ENCODE measurements at places on chromosomes 2 and 18.

DNA sequence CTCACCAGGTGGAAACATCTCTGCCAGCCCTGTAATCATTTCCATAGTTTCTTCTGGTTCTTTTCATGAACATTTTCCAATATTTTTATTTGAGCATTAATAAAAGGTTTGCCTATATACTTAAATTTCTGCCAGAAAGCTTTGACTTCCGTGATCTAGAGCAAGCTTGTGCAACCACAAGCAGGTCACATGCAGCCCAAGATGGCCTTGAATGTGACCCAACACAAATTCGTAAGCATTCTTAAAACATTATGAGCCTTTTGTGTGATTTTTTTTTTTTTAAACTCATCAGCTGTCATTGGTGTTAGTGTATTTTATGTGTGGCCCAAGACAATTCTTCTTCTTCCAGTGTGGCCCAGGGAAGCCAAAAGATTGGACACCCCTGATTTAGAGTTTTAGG lies 51.6 kb downstream of the NEDD4L start:
- H3K27ac ChIP-seq, result no peak overlapping the region
- no peak overlapping the region for H3K4me3 ChIP-seq
- peaks cover 35% of the 10 kb centered on the region for H3K4me1 ChIP-seq
- DNase-seq, result no peak
- H3K27me3 ChIP-seq, result no peaks in the 10 kb centered on the region

DNA sequence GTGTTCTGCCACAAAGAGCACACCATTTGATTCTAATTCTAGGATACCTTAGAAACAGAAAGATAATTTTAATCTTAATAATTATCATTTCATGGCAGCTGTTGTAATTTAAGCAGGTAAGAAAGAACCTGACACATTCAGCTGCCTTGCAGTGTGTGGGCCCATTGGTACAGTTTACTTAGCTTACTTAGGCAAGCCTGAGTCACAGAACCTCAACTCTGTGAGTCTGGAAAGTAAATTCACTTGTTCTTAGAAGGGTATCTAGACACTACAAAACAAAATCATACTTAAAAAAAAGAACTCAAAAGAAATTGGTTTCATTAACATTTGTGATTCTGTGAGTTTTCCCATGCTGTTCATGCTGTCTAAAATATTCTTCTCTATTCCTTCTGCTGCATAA lies 956.3 kb upstream of the SLC39A10 start:
- H3K27ac ChIP-seq, result no peak overlapping the region
- H3K27me3 ChIP-seq, result no peaks in the 10 kb centered on the region
- no peak overlapping the region for H3K4me3 ChIP-seq
- no peaks in the 10 kb centered on the region for H3K4me1 ChIP-seq
- DNase-seq, result no peak
- H3K36me3 ChIP-seq, result no peaks in the 10 kb centered on the region

- no peak overlapping the region for H3K27ac ChIP-seq
- no peaks in the 10 kb centered on the region for H3K27me3 ChIP-seq
- DNase-seq, result no peak
- H3K36me3 ChIP-seq, result no peaks in the 10 kb centered on the region
Measured at GRCh38 chr2:206736935-206737334, 18.7 kb upstream of the DYTN start.

DNA sequence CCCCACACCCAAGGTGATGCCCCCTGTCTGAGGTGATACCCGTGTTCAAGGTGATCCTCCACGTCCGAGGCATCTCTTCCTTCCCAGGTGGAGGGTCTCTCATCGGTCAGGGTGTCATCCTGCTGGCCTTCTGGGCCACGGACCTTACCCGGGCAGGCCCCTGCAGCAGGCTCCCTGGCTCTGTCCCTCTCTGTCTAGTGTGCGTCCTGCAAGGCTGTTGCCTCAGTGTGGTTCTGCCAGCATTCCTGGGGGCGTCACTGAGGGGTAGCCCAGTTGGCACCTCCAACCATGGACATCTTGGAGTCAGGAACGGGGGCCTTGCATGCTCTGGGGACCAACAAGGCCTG lies 5.6 kb upstream of the PER2 start:
- H3K4me1 ChIP-seq, result peaks cover 27% of the 10 kb centered on the region
- H3K4me3 ChIP-seq, result no peak overlapping the region
- H3K27ac ChIP-seq, result peak overlapping the region; percentile 49
- H3K36me3 ChIP-seq, result no peaks in the 10 kb centered on the region
- DNase-seq, result no peak

DNA sequence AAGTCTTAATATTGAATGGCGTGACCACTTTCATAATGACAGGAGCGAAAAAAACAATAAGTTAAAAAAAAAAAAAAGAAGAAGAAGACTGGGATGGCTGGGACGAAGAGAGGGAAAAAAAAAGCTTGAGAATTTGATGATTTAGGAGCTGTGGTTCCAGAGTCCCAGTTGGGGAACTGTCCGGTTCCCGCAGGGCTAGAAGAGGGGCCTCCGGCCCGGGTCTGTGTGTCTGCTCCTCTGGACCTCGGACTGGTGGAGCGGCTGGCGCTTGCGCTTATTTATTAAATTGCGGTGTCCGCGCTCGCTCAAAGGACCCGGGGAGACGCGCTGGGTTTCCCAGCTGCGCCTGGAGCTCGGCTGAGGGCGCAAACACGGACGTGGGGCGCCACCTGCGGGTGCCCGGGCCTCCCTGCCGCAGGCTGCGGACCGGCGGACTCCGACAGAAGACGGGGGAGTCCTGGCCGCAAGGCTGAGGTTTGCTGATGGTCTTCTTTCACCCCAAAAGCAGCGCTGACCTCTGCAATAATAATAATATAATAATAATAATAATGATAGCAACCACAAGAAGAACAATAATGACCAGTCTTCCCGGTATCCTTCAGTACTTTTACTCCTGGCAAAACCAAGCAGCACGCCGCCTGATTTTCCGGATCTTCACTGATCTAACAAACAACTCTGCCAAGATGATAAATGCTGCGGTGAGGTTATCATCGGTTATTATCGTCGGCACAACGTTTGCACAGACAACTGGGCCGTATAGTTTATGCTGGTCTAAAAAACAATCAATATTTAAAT lies at the start of gene CBLN2:
Gene CBLN2, minus strand, starts transcription at position 251 of the 795 bp plus-strand sequence. CDS start 2,182 bp downstream, outside the sequence.
- peaks cover 4% of the 10 kb centered on the region for H3K4me1 ChIP-seq
- H3K27ac ChIP-seq, result no peak within 1 kb of the TSS
- peaks cover 48% of the 10 kb centered on the region for H3K27me3 ChIP-seq
- H3K36me3 ChIP-seq, result no peaks in the 10 kb centered on the region

DNA sequence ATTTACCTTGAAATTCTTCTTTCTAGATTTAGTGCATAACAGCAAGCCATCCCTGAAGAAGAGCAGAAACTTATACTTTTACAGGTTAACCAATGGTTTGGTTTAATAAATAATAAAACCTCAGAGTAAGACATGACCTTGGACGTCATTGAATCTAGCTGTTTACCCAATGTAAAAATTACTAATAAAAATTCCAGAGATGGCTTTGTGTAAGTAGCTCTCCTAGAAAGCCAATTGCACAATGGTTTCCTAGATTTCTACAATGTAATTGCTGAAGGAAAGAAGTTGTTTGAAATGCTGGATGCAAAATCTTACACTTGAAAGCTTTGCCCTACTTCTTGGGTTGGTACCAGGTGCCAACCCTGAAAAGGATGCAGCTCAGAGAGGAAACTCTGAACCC lies 1.5 kb downstream of the XDH start:
- H3K4me1 ChIP-seq, result peaks cover 18% of the 10 kb centered on the region
- H3K36me3 ChIP-seq, result no peaks in the 10 kb centered on the region
- no peak overlapping the region for H3K27ac ChIP-seq
- no peak for DNase-seq
- no peaks in the 10 kb centered on the region for H3K27me3 ChIP-seq

DNA sequence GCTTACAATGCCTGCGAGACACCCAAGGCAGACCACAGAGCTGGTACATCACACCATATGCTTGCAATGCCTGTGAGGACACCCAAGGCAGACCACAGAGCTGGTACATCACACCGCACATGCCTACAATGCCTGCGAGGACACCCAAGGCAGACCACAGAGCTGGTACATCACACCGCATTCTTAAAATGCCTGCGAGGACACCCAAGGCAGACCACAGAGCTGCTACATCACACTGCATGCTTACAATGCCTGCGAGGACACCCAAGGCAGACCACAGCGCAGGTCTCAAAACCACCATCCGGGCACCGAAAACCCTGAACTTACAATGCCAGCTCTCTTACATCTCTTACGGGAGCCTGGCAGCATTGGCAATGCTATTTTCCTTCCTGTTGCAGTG lies 799.6 kb downstream of the GALR1 start:
- no peaks in the 10 kb centered on the region for H3K36me3 ChIP-seq
- DNase-seq, result no peak
- no peaks in the 10 kb centered on the region for H3K4me1 ChIP-seq
- H3K27ac ChIP-seq, result no peak overlapping the region

DNA sequence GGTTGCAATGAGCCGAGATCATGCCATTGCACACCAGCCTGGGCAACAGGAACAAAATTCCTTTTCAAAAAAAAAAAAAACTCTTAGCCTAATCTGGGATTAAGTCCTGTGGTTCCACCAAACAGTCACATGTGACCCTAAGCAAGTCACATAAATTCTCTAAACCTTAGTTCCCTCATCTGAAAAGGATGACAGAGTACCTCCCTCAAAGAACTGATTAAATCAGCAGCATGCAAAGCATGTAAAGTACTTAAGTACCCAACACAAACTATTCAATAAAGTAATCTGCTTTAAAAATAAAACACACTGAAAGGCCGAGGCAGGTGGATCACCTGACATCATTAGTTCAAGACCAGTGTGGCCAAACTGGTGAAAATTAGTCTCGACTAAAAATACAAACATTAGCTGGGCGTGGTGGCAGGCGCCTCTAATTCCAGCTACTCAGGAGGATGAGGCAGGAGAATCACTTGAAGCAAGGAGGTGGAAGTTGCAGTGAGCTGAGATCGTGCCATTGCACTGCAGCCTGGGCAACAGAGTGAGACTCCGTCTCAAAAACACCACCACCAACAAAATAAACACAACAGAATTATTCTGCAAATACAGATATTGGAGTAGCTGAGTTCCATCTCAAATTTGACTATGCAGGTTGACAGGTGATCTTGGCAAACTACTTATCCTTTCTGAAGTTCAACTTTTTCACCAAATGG lies 7.0 kb downstream of the USP34 start:
- H3K4me3 ChIP-seq, result no peak overlapping the region
- H3K27ac ChIP-seq, result no peak overlapping the region
- no peaks in the 10 kb centered on the region for H3K27me3 ChIP-seq
- H3K4me1 ChIP-seq, result peaks cover 9% of the 10 kb centered on the region
- no peaks in the 10 kb centered on the region for H3K36me3 ChIP-seq

DNA sequence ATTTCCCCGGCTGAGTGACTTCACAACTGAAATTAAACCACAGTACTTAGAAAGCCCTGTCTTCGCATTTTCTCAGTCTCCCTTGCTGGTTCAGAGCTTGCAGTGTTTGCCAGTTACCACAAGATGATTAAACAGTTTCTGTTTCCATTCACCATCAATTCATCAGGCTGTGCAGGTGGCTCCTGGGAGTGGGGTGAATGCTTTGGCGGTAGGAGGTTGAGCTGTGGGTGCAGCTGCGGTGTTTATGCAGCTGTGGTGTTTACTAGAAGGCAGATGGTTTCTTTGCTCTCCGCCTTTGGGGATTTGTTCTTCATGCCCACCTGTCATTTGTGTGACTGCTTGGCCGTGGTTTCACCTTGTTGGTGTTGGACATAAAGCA lies 16.1 kb downstream of the ACOXL start:
- H3K4me1 ChIP-seq, result no peaks in the 10 kb centered on the region
- peak; percentile 60 for DNase-seq
- H3K36me3 ChIP-seq, result no peaks in the 10 kb centered on the region
- peaks cover 18% of the 10 kb centered on the region for H3K27me3 ChIP-seq
- no peak overlapping the region for H3K27ac ChIP-seq

DNA sequence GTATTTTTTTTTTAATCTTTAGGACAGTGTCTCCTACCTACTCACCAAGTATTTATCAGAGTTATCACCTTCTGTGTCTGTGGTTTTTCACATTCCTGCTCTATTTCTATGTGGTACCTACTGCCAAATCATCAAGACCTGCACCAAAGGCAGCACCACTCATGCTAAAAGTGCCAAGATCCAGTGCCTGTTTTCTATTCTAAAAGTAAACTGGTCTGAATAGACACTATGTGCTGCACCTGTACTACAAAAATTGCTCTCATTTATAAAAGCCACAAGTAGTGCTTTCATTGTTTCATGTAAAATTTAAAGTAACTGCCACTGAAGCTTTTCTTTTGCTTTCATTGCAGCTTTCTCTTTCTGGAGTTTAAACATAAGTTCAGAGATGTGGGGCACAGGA lies 103.9 kb upstream of the GULP1 start:
- no peak overlapping the region for H3K27ac ChIP-seq
- H3K27me3 ChIP-seq, result no peaks in the 10 kb centered on the region
- H3K4me3 ChIP-seq, result no peak overlapping the region
- H3K4me1 ChIP-seq, result no peaks in the 10 kb centered on the region

DNA sequence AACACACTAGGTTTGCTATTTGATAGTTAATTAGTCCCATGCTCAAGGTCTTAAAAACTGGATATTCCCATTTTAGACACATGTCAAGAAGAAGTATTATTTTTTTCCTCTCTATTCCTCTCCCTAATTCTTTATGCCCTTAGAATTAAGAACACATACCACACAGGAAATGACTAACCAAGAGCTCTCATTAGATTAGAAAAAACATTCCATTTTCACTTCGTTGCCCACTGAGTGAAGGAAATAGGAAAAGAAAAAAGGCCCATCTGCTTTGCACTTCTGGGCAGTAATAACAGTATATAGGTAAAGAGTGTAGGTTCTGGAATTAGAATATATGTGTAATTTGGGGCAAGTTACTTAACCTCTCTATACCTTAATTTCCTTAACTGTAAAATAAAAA lies 26.9 kb downstream of the ACADL start:
- no peaks in the 10 kb centered on the region for H3K4me1 ChIP-seq
- H3K27me3 ChIP-seq, result peaks cover 22% of the 10 kb centered on the region
- DNase-seq, result no peak
- no peaks in the 10 kb centered on the region for H3K36me3 ChIP-seq
- no peak overlapping the region for H3K4me3 ChIP-seq

DNA sequence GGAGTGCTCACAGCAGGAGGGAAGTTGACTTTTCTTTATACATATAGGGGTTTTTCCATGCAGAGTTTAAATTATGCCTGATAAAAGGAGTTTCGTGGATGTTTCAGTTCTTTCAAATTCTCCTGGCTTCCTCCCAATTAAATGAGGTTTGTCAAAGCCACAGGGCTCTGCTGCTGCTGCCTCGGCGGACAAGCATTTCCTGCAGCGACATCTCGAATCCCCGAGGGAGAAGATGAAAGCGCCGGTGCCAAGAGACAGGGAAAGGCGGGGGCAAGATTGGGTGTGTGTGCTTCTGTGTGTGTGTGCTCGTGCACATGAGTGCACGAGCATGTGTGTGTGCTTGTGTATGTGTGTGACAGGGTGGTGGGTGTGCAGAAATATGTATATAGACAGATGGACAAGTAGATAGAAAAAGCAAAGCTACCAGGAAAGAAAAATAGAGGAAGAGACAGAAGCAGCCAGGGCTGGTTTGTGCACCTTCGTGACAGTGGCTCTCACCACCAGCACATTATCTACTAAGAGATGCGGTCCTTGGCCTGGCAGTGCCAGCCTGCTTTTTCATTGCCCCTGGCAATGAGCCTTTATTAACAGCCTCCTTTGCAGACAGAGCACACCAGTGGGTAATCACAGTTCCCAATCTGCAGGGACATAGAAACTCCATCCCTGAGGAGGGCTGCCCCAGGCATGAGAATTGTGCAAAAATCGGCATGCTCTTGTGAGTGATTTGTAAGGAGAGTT lies 76.2 kb downstream of the CDK15 start:
- no peak overlapping the region for H3K27ac ChIP-seq
- peaks cover 6% of the 10 kb centered on the region for H3K27me3 ChIP-seq
- no peaks in the 10 kb centered on the region for H3K36me3 ChIP-seq
